DMS79 treated with DMSO at 0.1 percent for 48 hours (cell line): ENCODE measurements at places on chromosomes 4 and X.

DNA sequence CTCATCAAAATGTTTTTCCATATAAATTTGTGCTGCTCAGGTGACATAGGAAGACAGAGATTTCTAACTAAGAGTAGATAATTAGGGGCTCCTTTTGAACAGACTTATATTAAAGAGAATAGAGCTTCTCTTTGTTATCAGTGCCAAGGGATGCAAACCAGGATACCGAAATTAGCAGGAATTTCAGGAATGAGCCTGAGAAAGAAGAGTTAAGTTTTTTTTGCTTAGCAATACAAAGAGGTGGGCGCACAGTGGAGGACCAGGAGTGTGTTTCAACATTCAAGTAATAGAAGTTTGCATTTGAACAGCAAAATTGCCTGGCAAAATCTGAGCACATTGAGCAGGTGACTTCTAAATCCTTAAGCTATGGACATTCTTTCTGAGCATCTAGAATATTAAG, 541.3 kb downstream of the GBA3 start:
- no peak for DNase-seq

GRCh38 chrX:123731258-123731986, 1.4 kb downstream of the THOC2 start:
- DNase-seq = peak; percentile 82

DNA sequence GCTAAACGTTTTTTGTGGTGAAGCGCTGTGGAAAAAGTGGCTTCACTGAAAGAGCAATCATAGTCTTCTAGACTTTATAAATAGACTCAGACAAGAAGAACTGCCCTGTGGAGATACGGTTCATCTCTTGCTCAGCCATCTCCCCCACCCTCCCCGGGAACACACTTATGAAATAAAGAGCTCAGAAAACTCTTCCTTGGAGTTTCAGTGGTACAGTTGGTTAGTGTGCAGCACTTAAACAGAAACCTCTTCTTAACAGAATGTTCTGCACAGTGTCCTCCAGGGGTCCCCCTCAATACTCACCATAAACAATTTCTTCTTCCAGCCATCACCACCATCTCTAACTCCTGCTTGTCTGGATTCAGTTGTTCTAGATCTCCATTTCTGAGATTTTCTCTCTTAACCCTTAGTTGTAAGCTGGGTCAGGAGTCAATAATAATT, 313.0 kb downstream of the ARHGAP10 start:
- no peak for DNase-seq

DNA sequence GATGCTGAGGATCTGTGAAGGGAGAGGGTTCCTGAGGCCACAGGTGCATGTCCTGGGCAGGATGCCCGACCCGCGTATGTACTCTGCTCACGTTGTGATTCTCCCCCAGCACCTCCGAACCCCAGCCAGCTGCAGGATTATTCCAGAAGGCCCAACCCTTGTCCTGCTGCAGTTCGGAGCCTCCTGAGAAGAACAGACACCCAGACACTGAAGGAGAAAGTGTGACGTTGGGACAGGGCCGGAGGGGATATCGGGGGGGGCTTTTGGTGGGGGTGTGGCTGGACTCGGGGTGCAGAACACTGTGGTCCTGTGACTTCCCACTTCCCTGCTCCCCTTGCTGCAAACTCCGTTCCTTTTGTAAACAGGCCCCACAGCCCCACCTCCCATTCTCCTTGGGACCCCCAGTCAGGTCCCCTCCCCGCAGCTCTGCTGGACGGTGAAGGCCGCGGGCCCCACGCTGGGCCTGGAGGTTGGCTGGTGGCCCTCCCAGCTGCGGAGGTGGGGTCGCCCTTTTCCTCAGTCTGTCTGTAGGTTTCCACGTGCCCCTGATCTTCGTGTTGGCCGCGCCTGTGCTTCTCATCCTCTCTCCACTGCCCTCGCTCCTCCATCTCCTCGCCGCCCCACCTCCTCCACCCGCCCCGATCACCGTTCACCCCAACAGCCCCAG, 83.0 kb upstream of the ADRA2C start:
- DNase-seq = no peak

DNA sequence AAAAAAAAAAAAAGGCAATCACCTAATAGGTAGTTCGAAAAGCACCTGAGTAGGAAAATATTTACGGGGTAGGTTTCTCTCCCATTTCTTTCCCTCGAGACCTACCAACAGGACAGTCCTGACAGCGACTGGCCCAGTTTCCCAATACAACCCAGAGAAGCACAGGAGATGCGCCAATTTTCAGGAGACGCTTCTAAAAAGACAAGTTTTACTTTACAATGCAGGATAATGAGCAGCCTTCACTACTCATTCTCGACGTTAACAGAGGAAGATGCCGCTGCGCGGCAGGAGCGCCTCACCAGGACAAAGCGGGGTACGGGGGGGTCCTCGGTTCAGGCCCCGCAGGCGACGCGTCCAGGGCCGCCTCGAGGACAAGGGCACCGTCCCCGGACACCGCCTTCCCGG, 708 bp downstream of the BCLAF3 start:
- DNase-seq = no peak

GRCh38 chr4:176191974-176192373, 3.4 kb downstream of the SPATA4 start:
- peak; percentile 19 for DNase-seq

- DNase-seq = no peak
Observed at GRCh38 chr4:2079926-2080325, 20.8 kb downstream of the NAT8L start.

- DNase-seq = no peak
Observed at GRCh38 chr4:136383082-136383481, 1149.2 kb downstream of the PCDH18 start.

DNA sequence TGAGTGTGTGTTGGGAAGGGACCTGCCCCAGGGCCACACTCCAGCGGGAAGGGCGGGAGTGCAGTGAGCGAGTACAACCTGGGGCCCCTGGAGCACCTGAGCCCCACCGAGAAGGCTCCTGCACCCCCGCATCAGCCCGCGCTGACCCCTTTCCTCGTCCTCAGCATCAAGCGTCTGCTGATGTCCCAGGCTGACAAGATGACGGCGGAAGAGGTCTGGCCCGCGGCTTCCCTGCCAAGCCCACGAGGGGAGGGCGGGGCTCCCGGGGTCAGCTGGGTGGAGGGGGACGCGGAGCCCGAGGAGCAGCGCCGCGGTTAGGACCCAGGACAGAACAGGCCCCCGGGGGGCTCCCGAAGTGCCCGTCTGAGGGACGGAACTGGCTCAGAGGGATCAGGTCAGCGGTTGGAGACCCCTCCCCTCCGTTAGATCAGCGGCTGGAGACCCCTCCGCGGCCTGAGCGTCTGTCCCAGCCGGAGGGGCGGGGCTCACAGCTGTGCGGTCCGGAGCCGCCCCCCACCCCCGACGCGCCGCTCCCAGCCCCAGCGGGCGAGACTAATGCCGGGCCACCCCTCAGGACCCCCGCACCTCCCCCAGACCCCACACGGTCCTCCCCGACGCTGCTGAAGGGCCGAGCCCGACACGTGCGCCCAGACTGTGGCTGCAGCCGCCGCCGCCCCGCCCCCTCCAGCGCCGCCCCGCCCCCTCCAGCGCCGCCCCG, 6.7 kb downstream of the MYL5 start:
- DNase-seq = no peak

GRCh38 chrX:10979956-10980355, 131.2 kb upstream of the HCCS start:
- DNase-seq = no peak

DNA sequence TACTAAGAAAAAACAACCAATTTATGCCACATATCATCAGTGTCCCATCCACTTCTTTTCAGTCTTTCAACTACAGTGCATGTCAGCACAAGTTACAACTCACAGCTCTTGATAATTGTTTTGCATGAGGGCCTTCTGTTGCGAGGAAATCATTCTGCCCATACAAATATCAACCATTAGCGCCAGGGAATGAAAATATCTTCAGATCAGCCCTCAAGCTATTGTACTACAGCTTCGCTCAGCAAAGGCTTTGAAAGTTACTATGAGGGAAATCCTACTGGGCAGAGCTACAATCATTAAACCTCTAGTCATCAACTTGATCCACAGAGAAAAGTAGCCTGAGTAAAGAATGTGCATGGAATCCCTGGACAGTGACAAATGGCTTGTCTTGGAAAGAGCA, 1023.6 kb upstream of the HS3ST1 start:
- DNase-seq = no peak

DNA sequence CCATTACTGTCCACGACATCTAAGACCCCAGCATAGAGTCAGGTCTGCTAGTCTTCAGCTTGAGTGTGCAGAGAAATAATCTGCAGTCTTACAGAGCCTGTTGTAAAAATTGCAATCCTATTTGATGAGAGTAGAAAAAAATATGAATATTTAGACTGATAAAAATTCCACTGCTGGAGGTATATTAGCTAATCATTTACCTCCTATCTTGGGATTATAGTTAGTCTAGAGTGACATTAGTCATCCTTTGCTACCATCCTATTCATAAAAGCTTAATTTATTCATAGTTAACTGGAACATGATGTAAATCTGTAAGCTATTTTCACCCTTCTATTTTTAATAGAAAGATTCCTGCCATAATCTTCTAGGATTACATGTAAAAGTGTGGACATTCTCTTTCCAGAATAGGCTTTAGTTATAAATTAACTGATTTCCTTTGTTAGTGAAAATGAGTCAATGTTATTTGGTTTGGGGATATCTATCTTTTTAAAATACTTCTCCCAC, 26.7 kb downstream of the C4orf54 start:
- DNase-seq = no peak

- no peak for DNase-seq
Observed at GRCh38 chrX:96684339-96685209, at the start of gene DIAPH2. DIAPH2 (plus strand) TSS chrX:96684842.

DNA sequence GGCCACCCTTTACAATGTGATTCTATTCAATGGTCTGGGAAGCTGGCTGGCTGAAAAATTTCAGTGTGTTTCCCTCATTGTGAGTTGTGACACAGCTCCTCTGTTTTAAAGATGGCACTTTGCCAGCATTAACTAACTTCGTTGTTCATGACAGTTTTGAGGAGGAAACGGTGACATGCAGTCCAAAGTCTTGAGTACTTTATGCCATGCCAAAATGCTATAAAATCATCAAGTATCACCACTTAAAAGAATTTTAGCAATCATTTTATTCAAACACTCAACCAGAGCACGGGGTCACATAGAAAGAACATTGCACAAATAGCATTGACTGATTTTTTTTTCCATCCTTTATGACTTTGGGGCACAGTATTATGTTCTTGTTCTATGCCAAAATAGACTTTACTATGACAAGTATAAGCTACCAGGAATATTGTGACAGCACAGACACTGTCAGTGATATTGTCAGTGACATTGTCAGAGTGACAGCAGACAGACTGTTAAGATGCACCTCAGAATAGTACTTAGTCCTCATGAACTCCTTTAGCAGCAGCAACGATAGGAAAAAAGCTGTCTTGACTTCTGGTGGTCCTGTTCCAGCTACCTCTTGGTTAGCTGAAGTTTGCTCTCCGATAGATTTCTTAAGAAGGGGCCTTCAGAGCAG, 46.7 kb downstream of the CXCL13 start:
- DNase-seq = peak; percentile 65

DNA sequence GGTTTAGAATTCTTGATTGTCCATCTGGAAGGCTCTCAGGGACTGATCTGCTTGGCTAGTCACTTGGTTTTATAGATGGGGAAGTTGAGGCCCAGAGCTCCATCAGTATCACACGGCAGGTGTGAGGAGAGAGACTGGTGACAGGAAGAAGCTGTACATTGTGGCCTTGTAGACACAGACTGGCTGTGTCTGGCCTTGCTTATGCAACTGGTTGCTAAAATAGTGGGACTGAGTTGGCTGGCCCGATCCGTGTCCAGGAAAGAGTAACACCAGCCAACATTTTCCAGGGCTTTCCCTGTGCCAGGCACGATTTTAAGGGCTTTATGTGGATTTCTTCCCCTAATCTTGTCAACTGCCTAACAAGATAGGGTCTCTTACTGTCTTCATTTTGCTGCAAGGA, 2.8 kb downstream of the TBC1D14 start:
- no peak for DNase-seq
